ENCODE measurements at places on chromosomes 5 and 9.

DNA sequence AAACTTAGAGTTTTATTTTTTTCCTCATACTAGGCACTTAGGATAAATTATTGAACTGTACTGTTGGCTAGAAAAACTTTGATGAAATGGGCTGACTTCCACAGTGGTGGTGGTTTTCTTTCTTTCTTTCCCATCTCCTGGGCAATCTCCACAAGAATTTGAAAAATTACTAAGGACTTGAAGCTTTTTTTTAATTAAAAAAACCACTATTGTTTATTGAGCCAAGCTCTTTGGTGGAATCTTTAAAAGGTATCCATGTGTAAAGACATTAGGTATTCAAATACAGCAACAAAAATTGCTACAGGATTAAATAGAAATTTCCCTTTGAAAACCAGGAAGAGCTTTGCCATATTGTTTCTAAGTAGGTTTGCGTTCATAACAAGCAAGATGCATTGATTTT, 14.1 kb downstream of the MARCHF6 start:
- DNase-seq = no peak

DNA sequence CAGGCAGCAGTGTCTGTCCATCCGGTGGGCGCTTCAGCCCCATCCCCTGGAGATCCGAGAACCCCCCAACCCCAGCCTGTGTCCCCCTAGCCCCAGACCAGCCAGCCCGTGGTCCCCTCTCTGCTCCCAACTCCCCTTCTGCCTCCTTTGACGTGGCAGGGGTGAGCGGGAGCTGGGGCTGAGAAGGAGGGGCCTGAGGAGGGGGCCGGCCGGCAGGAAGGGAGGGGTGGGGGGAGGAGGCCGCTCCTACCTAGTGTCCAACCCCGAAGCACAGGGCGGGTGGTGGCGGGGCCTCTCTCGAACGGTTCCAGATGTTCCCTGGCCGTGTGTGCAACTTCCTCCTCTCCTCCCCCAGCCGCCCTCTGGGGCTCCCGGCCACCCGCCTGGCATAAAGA, 31.0 kb downstream of the GOLGA2 start:
- DNase-seq = no peak

DNA sequence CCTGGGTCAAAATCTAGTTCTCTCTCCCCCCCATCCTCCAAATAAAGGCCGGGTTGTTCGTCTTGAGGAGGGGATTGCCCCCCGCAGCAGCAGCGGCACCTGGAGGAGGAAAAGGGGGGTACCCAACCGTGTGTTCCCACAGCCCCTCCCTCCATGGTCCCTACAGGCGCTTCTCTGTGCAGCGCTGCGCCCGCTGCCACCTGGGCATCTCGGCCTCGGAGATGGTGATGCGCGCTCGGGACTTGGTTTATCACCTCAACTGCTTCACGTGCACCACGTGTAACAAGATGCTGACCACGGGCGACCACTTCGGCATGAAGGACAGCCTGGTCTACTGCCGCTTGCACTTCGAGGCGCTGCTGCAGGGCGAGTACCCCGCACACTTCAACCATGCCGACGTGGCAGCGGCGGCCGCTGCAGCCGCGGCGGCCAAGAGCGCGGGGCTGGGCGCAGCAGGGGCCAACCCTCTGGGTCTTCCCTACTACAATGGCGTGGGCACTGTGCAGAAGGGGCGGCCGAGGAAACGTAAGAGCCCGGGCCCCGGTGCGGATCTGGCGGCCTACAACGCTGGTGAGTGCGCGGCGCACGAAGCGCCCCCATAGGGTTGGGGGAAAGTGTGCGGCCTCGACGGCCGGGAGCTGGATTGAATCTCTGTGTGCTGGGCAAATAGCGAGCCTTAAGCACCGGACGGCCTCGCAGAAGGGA, 3.5 kb downstream of the LHX2 start:
- no peak for DNase-seq

GRCh38 chr9:3836011-3836410, 310.2 kb upstream of the RFX3 start:
- DNase-seq = no peak

- DNase-seq = no peak
These were observed 63.8 kb downstream of the FNBP1 start for GRCh38 chr9:129979071-129979745.

DNA sequence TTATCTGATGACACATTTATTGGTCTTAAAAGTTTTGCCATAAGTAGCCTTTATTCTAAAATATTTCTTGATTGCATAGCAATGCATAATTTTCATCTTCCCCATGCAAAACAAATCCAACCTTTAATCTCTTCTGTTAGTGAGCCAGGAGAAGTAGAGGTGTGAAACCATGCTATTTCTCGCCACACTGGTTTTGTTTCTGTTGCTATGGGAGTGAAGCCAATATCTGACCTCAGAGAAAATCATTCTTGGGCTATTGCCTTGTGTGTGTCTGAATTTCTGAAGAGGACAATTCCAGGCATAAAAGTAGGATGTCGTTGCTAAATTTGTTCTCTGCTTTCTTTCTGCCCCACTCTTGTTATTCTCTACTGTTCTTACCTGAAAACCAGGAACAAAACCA, 183.6 kb downstream of the PTTG1 start:
- DNase-seq = no peak

DNA sequence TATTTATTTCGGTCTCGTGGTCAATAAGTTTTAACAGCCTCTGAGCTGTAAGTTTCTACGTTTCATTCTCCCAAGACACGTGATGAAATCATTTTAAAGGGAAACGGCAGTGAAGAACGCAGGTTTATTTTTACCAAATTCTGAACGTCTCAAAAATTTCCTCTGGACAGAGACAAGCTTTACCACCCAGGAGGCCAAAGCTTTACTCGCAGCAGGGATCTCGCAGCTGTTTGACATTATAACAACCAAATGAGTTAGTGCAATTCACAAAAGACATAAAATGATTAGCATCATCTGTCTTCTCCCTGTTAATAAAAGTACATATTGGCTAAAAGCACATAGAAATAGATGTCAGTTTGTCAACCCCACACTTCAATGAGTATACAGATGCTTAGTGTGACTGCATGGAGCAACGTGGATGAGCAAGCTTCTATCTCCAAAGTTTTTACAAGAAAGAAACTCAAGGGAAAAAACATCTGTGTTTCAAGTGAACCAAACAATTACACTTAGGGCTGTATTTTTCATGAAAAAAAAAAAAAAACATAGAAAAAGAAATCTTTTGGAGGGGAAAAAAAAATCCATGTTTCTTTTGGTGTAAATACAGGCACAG, 2.5 kb downstream of the SEMA5A start:
- no peak for DNase-seq

GRCh38 chr5:132389585-132390286, 20.2 kb downstream of the SLC22A5 start:
- DNase-seq = peak; percentile 100

DNA sequence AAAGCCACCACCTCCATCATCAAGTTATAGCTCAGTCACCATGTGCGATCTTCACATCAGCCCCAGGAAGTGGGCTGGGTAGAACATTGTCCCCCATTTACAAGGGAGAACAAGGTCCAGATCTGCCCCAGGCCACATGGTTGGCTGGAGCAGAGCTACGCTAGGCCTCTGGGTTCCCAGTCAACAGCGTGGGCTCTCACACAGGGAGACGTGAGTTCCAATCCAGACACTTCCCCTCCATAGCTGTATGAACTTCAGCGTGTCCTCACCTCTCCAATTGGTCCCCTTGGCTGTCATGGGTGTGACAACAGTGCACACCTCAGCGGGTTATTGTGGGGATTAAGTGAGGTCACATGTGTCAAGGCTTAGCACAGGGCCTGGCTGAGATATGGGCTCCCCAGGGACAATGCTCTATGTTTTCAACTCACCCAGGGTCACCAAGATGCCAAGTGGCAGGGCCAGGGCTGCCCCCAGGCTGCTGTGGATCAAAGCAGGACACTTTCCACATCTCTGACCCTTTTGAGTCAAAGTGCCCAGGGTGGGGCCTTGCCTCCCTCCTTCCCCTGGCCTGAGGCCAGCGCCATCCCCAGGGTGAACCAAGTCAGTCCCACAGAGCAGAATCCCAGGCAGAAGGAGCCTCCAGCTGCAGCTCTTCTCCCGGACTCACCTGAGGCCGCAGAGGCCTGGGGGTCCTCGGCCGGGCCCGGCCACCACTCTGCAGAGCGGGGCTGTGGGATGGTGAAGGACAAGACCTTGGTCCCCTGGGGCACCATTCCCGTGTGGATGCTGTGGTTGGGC, 19.8 kb downstream of the AKNA start:
- no peak for DNase-seq

DNA sequence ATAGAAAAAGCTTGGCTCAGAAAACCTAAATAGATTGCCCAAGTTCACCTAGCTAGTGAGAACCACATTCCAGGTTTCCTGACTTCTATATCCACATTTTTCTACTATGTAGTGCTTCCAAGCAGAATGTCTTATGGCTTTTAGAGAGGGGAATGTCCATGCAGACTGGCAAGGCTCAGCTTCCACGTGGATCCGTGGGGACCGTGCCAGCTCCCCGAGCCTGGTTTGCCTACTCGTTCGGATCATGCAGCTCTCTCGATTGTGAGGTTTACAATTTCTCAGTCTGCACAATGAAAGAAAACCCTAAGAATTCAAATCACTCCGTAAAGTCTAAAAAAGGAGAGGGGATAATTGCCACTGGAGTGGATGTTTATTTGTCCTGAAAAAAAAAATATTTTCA, 256.5 kb upstream of the NR4A3 start:
- DNase-seq = no peak

- no peak for DNase-seq
These were observed 256.2 kb downstream of the FER start for GRCh38 chr5:109003928-109004327.

- no peak for DNase-seq
These were observed 565.7 kb upstream of the FTMT start for GRCh38 chr5:121285801-121286521.

DNA sequence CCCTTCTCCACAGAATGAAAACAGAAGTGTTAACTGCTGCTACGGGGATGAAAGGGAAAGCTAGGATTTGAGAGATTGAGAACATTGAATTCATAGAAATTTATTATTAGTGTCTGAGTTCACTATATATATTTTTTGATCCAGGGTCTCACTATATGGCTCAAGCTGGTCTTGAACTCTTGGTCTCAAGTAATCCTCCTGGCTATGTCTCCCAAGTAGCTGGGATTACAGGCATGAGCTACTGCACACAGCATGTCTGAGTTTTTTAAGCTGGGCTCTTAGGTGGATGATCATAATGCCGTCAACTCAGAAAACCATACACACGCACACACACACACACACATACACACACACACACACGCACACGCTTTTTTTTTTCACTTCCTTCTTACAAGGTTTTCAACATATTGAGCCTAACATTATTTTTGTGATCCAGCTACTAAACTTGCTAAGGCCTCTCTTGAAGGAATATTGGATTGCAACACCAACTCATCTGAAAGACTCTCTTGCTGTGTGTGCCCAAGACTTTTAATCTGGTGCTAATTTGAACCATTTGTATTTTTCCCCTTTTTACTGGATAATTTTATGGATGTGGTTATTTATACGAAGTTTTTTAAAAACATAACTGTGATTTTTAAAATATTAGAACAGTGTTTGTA, 1045.4 kb downstream of the DTWD2 start:
- no peak for DNase-seq

DNA sequence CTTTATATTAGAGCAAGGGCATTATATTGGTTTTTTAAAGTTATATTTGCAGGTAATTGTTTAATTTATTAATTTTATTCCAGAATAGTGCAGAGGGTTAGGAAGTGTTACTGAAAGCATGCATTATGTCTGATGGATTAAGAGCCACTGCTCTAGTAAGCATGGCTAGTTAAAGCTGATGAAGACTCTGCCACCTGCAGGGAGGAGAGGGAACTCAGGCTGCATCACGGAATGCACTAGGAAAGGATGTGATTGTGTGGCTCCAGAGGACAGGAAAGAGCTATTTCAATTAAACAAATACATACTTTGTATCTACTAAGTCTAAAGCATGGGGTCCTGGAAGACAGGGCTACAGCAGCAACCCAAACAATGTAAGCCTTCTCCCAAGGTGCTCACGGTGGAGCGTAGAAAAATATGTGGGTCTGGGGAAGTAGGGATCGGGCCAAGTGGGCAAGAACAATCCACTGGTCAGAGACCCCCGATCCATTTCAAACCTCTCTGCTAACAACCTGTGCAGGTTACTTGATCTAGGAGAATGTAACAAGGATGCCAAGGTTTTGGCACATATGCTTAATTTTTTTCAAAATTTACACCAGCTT, 15.3 kb upstream of the GRXCR2 start:
- DNase-seq = peak; percentile 62

GRCh38 chr5:13472842-13473241, 471.6 kb downstream of the DNAH5 start:
- DNase-seq = no peak

GRCh38 chr9:133170716-133171115, 7.0 kb upstream of the GBGT1 start:
- no peak for DNase-seq

- DNase-seq = no peak
These were observed 7.9 kb downstream of the RACK1 start for GRCh38 chr5:181235689-181236366.

DNA sequence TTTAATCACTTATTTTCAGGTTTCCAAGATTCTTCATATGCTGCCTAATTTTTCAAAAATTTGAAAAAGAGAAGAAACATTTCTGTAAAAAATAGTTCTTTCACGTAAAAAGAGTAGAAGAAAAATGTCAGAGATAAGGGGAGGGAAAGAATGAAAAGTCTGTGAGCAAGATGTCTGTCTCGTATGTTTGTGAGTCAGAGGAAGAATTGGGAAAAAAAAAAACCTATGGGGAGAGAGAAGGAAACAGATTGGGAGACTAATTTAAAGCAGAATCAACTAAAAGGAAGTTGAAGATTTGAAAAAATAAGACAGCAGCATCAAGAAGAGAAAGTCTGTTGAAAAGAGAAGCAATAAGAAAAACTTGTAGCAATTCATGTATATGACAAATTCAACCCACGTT, 456.3 kb downstream of the HINT1 start:
- DNase-seq = no peak

DNA sequence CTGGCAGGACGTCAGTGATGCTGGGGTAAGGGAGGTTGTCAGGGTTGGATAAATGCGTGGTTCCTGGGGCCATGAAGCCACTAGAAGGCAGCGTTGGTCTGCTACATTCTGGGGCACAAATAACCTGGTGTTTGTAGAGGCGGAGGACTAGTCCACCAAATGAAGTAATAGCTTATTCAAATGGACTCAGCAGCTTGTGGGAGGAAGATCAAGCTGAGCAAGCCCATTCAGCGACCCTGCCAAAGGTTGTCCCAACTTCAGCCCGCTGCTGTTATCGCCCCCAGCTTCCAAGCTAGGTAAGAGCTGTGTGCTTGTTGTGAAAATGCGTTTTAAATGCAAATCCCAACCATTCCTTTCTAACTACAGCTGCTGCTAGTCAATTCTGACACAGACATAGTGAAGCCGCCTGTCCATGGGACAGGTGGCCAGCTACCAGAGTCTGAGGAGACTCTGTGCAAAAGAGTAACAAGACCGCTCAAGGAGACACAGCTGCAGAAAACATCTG, 7.6 kb upstream of the FAM240B start:
- peak; percentile 63 for DNase-seq

- DNase-seq = no peak
These were observed 13.6 kb downstream of the PLEKHG4B start for GRCh38 chr5:105504-106070.

DNA sequence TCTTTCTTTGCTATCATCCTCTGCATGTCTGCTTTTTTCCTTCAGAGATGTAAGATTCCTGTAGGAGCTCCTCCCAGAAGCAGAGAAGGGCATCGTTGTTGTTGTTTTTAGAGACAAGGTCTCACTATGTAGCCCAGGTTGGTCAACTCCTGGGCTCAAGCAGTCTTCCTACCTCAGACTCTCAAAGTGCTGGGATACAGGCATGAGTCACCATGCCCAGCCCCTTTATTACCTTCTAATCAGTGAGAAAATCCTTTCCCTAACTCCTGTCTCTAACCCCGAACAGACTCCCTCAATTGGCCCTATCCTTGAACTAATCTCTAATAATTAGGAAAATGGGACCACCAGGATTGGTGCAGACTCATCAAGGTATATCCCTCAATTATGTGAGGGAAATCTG, 64.4 kb downstream of the GALNT10 start:
- no peak for DNase-seq

All from RWPE1 (cell line).